ENCODE measurements at places on chromosomes 2 and 18.

- DNase-seq: no peak
- no peak overlapping the region for H3K27ac ChIP-seq
- no peaks in the 10 kb centered on the region for H3K36me3 ChIP-seq
- no peak overlapping the region for H3K4me3 ChIP-seq
- H3K27me3 ChIP-seq: no peaks in the 10 kb centered on the region
- H3K4me1 ChIP-seq: no peaks in the 10 kb centered on the region
Measured at GRCh38 chr2:129641371-129641770, 338.1 kb upstream of the RAB6C start.

- no peaks in the 10 kb centered on the region for H3K27me3 ChIP-seq
- no peaks in the 10 kb centered on the region for H3K4me1 ChIP-seq
- DNase-seq: no peak
- peaks cover 6% of the 10 kb centered on the region for H3K36me3 ChIP-seq
- no peak overlapping the region for H3K4me3 ChIP-seq
Measured at GRCh38 chr2:98580656-98581284, 27.5 kb downstream of the COA5 start.

DNA sequence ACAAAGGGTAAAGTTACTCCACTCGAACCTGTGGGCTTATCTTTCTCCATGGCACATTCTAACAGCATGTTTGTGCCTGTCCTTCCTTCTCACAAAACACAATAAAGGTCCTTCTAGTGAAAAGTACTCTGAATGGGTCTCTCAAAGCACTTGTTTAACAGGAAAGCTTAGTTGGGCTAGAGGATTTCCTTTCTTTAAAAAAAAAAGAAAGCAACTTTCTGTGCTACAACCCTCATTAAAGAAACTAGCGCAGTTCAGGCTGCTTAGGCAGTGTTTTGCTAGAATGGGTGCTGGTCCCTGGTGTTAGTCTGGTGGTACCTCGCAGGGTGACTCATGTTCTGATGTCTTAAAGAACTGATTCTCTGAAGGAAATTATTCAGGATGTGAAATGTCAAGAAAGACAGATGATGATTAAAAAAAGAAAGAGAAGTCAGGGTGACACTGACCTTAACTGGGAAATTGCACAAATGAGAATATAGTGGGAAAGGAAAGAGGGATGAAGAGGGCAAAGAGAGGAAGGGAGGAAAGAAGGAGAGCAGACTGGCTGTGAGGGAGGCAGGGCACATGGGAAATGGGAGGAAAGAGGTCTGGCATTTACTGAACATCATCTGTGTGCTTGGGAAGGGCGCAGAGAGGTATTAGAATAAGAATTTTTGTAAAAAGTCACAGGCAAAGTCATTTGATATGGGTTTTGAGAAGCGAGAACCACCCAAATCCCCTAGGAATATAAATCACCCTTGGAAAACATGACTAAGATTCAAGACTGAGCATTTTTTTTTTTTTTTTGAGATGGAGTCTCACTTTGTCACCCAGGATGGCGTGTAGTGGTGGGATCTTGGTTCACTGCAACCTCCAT, 74.9 kb downstream of the ATP8B1 start:
- no peaks in the 10 kb centered on the region for H3K27me3 ChIP-seq
- no peak overlapping the region for H3K4me3 ChIP-seq
- H3K4me1 ChIP-seq: peaks cover 17% of the 10 kb centered on the region
- no peak for DNase-seq
- H3K36me3 ChIP-seq: peaks cover 15% of the 10 kb centered on the region

DNA sequence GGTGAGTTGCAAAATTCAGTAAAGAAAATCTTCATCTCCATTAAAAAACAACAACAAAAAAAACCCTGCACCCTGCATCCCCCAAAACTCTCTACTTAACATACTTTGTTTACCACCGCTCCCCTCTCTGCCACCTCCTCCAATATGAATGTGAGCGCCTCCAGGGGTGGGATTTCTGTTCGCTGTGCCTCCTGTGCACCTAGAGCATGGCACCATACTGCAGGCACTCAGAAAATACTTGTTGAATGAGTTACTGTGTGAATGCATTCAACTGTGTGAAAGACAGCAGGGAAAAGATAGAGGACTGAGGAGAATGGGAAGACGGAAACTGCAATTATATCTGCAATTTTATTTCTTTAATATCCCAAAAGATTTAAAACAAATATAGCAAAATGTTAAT, 4.5 kb downstream of the CEBPZ start:
- peaks cover 36% of the 10 kb centered on the region for H3K4me1 ChIP-seq
- no peaks in the 10 kb centered on the region for H3K27me3 ChIP-seq
- H3K27ac ChIP-seq: no peak overlapping the region
- no peak overlapping the region for H3K4me3 ChIP-seq

- H3K27me3 ChIP-seq: no peaks in the 10 kb centered on the region
- no peaks in the 10 kb centered on the region for H3K4me1 ChIP-seq
Measured at GRCh38 chr18:8208716-8209115, 400.5 kb upstream of the RAB12 start.

- H3K27ac ChIP-seq: no peak overlapping the region
- DNase-seq: no peak
- no peaks in the 10 kb centered on the region for H3K4me1 ChIP-seq
- no peaks in the 10 kb centered on the region for H3K27me3 ChIP-seq
Measured at GRCh38 chr2:95014126-95014708, 11.3 kb upstream of the MAL start.

DNA sequence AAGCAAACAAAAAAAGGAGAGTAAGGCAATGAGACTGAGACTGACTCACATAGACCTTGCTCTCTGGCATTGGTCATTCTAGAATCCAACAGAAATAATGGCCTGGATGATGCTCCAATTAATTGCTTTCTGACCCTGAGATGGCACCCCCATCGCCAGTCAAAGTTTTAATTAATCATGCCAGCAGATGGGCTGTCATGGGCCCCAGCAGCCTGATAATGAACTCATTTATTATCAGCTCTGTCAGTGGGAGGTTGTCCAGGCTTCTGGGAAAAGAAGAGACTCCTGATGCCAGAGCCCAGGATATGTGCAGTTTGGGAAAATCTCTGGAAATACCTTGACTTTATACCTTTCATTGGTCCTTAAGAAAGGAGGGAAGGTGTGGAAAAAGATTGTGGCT, 115.2 kb downstream of the XRCC5 start:
- no peak overlapping the region for H3K27ac ChIP-seq
- H3K4me1 ChIP-seq: no peaks in the 10 kb centered on the region
- H3K27me3 ChIP-seq: no peaks in the 10 kb centered on the region
- DNase-seq: no peak

GRCh38 chr2:134623796-134624195, 95.0 kb downstream of the TMEM163 start:
- no peak overlapping the region for H3K4me3 ChIP-seq
- H3K4me1 ChIP-seq: no peaks in the 10 kb centered on the region
- H3K36me3 ChIP-seq: no peaks in the 10 kb centered on the region
- no peak overlapping the region for H3K27ac ChIP-seq
- no peaks in the 10 kb centered on the region for H3K27me3 ChIP-seq

DNA sequence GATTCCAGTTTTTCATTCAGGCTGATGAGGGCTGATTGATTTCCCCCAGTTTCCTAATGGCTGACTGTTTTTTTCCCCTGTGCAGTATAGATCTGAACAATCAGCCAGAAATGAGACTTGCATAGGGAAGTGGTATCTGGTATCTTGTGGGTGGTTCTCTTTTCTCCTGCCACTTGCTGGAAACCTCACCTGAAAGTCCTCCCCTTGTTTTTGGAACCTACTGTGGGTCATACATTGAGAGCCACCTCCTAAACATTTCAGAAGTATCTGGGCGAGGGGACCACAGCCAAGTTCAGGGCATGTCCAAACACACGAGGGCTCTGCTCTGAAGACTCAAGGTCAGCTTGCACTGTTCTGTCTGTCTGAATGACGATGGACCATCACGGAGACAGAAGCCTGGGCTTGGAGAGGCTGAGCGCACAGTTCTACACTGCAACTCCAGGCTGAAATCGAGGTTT, 19.3 kb downstream of the ALPK2 start:
- no peak overlapping the region for H3K4me3 ChIP-seq
- H3K4me1 ChIP-seq: no peaks in the 10 kb centered on the region
- H3K36me3 ChIP-seq: no peaks in the 10 kb centered on the region

DNA sequence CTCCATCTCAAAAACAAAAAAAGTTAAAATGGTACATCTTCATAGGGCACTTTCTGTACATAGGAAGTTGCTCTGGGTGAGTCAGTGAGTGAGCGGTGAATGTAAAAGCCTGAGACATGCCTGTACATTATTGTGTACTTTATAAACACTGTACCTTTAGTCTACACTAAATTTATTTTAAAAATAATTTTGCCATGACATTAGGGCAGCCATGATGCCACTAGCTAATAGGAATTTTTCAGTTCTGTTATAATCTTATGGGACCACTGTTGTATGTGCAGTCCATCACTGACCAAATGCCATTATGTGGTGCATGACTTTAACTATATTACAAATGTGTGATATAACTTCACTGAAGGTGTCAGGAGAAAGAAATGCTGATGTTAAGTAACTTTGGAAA, 11.0 kb upstream of the TXNDC2 start:
- no peaks in the 10 kb centered on the region for H3K36me3 ChIP-seq
- H3K4me1 ChIP-seq: peaks cover 5% of the 10 kb centered on the region
- H3K27me3 ChIP-seq: no peaks in the 10 kb centered on the region
- DNase-seq: no peak
- H3K27ac ChIP-seq: no peak overlapping the region

DNA sequence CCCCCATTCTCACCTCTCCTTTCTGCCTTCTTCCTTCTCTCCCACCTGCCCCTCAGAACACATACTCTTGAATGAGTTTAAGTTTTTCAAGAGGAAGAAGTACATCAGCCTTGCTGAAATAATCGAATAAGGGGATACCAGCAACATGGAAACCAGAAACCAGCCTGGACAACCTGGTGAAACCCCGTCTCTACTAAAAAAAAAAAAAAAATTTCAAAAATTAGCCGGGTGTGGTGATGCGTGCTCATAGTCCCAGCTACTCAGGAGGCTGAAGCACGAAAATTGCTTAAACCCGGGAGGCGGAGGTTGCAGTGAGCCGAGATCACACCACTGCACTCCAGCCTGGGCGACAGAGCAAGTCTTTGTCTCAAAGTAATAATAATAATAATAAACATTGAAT, 75.0 kb upstream of the SLC1A4 start:
- H3K27ac ChIP-seq: no peak overlapping the region
- no peak for DNase-seq
- no peaks in the 10 kb centered on the region for H3K36me3 ChIP-seq
- H3K27me3 ChIP-seq: no peaks in the 10 kb centered on the region

- H3K4me3 ChIP-seq: no peak overlapping the region
- DNase-seq: no peak
- H3K4me1 ChIP-seq: peaks cover 8% of the 10 kb centered on the region
- no peaks in the 10 kb centered on the region for H3K36me3 ChIP-seq
Measured at GRCh38 chr2:107323946-107324565, 438.1 kb upstream of the ST6GAL2 start.
